Coronary artery (tissue), 2 donors: ENCODE measurements at places on chromosomes 11 and 22.

GRCh38 chr22:29917052-29917902 lies 34.3 kb downstream of the MTMR3 start:
- no peak for DNase-seq

DNA sequence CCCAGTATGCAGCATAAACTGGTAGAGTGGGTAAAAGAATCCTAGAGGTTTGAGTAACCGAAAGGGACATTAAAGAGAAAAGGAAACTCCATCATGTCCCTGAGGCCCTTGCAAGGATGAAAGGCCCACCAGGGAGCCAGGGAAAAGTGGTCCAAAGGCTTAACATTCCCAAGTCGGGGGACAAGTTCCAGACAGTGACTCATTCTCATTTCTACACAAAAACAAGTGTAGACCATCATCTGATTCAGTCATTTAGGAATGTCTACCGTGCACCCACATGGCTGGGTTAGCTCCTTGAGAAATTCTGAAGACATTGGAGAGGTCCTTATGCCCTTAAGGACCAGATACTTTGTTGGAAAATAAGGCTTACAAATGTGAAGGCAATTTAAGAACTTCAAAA lies 4.8 kb upstream of the NOX4 start:
- no peak for DNase-seq

DNA sequence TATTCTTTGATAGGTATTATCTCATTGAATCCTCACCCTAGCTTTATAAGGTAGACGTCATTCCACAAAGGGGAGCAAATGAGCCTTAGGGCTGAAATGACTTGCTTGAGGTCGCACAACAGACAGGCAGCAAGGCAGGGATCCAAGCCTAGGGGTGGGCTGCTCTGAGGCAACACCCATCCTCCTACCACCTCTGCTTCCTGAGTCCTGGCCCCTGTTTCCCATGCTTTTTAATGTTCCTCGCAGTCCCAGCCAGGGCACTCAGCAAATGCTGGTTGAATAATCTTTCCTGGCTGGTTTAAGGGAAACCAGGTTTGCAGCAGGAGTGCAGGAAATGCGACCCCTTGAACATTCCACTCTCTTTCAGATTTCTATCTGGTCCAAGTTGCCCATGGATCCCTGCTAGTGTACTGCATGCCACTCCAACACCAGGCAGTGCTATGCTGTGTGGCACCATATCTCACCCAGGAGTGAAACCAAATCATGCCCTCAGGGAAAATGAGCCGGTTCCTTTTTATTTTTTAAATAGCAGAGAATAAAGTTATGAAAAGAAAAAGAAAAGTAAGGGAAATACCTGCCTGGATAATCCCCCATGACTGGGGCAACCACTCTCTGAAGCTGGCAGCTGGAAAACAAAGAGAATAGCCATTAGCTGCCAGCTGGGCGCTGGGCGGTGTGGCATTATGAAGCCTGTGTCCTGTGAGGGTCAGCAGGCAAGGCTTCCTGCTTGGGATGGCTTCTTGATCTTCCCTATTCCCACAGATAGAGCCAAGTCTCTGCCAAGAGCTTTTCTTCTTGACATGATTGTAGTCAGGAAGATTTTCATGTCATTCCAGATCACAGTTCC lies 21.8 kb downstream of the MICAL2 start:
- DNase-seq, result no peak

DNA sequence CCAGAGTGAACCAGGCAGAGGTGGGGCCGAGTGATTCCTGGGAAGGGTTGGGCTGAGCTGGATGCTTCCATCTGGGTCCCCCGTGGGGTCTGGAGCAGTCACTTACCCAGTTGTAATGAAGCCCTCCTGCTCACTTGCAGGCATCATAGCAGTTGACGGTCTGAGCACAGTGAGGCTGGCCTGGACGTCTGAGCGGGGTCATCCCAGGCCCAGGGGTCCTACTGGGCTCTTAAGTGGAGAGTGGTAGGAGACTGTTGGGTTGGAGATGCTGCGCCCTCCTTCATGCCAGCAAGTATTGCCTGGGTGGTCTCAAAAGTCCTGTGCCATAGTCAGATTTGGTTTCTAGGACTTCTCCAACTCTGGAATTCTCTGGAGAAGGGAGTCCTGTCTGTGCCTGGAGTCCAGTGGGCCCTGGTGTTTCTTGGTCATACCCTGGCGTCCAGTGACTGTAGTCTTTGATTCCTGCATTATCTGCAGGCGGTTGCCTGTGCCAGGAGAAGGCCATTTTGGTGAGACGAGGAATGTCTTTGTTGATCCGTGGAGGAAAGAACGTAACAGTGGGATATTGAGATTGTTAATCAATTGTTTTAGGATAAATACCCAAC lies 82.3 kb downstream of the TBC1D22A start:
- peak; percentile 65 for DNase-seq

- DNase-seq, result no peak
Measured at GRCh38 chr11:58609723-58610122, 12.7 kb upstream of the CNTF start.

GRCh38 chr11:4713241-4713640 lies 8.7 kb downstream of the MMP26 start:
- DNase-seq, result no peak

DNA sequence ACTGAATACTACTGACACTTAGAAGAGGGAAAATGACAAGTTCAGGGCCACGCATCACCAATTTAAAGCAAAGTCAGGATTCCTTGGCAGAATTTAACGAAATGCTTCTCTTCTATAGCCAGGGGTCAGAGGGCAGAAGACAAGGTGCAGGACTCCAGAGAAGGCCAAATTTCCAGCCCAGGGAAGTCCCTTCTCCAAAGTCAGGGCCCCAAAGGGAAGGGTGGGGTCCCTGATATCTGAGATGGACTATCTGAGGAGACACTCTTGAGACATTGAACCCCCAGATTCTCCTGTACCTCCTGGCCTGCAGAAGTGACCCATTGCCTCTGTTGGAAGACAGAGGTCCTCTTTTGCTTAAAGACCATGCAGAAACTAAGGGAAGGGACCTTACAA lies 91.2 kb downstream of the RPS6KA4 start:
- DNase-seq, result no peak

DNA sequence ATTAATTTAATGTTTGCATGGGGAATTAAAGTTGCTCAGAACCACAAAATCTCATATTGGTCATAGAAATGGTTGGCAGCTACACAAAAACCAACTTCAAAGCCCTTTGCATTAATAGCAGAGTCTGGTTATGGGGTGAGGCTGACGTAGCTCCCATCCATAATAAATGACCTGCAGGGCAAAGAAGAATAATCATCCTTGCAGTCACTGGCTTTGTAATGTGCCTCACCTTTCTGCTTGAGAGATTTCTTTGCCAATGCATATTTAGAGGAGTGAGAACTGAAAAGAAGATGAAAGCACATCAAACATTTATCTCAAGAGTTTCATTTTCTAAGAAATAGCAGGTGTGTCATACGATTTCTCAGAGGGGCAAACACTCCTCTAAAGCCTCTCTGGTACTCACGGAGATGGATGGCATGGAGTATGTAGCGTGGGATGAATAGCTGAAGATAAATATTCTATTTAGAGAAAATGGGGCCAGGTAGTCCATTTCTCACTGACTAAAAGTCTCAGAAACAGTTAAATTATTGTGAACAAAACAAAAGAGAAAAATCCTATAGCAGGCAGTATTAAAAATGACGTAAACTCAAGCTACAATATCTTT lies 1491.9 kb downstream of the FAM181B start:
- no peak for DNase-seq

GRCh38 chr11:45931739-45932138 lies 9.3 kb downstream of the LARGE2 start:
- DNase-seq, result peak; percentile 69

- no peak for DNase-seq
Measured at GRCh38 chr11:70595452-70595851, 197.1 kb downstream of the CTTN start.

DNA sequence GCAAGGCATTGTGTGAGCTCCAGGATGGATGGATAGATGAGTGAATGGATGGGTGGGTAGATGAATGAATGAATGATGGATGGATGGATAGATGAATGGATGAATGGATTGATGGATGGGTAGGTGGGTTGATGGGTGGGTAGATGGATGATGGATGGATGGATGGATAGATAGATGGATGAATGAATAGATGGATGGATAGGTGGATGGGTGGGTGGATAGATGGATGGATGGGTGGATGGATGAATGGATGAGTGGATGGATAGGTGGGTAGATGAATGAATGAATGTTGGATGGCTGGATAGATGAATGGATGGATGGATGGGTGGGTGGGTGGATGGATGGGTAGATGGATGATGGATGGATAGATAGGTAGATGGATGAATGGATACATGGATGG lies 33.5 kb downstream of the DHCR7 start:
- no peak for DNase-seq

DNA sequence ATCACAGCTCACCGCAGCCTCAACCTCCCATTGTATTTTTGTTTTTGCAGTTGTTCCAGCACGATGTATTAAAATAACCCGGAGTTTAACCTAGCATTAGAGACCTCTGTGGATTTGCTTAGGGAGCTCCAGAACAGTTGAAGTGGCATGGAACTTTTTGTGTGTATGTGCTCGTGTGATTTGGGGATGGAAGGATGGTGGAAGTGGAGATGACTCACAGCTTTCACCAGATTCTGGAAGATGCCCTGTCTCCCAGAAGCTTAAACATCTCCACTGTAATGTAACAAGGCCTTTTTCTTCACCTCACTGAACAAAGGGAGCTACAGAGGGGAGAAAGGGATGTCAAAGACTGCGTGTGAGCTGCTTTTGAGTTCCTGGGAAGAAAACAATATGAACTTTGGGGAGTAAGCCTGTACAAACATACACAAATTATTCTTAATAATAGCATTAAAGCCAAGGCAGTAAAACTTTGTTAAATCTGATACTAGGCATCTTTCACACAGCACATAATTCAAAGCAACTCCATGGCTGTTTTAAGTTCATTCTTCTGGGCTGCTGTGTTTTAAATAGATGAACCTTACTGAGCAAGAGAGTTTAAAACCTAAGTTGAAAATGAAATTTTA lies 226.4 kb downstream of the ADAMTS15 start:
- no peak for DNase-seq

- DNase-seq, result no peak
Measured at GRCh38 chr22:18954990-18955571, 19.0 kb upstream of the PRODH start.

GRCh38 chr22:30969532-30970355 lies 679 bp downstream of the TUG1 start:
- peak; percentile 77 for DNase-seq

DNA sequence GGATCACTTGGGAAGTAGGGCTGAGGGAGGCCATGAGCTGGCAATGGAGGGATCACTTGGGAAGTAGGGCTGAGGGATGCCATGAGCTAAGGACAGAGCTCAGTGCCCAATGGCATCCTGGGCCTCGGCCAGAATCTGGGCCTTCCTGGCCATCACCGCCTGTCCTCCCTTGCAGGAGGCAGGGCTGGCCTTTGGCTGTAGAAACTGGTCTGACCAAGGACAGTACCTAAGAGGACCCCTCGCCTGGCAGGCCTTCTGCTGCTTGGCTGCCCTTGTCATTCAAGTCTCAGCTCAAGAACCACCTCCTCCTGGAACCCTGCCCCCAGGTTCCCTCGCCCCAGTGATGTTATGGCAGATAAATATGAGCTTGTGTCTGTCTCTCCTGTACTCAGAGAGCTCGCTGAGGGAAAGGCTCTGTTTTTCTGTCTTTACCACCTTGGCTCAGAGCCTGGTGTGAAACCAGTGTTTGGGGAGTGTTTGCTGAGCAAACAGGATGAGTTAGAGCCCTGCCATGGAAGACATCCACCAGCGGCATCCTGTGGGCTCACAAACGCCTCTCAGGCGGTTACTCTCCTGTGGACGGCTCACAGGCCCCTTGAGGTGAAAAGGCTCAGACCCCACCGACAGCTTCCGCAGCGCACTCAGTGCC lies 19.3 kb upstream of the RASL10A start:
- DNase-seq, result no peak

GRCh38 chr22:48719978-48720661 lies 1107.6 kb downstream of the BRD1 start:
- DNase-seq, result no peak

- no peak for DNase-seq
Measured at GRCh38 chr11:78208257-78209165, 19.8 kb downstream of the USP35 start.

- no peak for DNase-seq
Measured at GRCh38 chr11:56783448-56784041, 35.0 kb upstream of the OR9G4 start.

DNA sequence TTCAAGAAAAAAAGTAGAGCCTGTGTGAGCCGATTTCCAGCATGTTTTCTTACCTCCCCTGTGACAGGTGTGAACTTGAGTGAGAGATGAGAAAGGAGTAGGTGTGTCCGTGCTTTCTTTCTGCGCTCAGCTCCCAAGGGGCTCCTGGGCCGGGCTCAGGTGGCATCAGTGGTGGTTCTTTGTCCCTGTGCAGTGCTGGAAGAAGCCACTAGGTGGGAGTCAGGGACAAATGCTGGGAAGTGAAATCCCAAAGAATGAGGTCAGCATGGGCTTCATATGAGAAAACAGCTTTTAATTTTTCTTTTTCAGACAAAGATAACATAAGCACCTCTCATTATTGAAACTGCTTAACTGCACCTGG lies 57.8 kb downstream of the PPFIBP2 start:
- no peak for DNase-seq

DNA sequence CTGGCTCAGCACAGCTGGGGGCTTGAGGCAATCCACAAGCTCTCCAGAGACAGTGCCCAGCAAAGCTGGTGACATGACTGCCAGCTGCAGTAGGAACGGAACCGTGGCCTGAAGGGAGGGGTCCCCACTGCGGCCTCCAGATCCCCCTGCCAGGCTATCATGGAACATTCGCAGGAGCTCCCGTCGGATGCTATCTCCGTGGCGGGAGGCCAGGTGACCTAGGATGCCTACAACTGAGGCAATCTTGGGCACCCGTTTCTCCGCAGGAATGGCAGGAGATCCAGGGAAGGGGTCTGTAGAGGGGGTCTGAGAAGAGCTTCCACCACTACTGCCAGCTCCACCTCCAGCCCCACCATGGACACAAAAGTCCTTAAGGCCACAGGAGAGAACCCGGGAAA lies 2.6 kb upstream of the GANAB start:
- DNase-seq, result no peak

GRCh38 chr11:117868088-117868487 lies 8.4 kb downstream of the FXYD6 start:
- no peak for DNase-seq

DNA sequence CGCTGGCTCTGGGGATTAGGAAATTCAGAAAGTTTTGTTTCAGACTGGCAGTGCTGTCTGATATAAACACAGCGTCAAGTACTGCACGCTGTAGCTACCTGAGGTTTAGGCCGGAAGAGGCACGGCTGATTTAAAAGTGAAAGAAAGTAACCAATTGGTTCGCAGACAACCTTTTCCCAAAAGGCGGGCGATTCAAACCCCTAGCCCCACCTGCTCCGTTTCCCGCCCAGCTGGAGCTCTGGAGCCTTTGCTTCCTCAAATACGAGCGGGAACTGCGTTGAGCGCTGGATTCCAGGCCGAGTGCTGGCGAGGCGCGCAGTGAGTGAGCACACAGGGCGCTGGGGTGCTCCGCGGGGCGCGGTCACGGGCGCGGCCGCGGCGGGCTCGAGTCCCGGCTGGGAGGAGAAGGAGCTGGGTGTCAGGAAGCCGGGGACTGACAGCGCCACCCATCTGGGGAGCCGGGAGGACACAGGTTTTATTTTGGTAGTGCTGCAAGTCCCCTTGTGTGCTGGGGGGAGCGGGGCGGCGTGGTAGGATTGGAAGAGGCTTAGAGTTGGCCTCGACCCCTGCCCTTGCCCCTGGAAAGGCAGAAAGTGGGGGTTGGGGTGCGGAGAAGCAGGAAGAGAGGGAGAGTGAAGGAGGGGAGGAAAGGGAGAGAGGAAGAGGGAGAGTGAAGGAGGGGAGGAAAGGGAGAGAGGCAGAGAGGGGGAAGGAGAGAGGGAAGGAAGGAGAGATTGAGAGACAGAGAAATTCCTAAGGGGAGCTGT lies 2.1 kb downstream of the FAM111A start:
- DNase-seq, result peak; percentile 86

GRCh38 chr11:85884581-85885021 lies 29.4 kb downstream of the CCDC83 start:
- DNase-seq, result no peak
